NCI-H226 (cell line): ENCODE measurements at places on chromosomes 4 and X.

- DNase-seq, result no peak
Observed at GRCh38 chrX:153869473-153870287, 16.3 kb downstream of the L1CAM start.

DNA sequence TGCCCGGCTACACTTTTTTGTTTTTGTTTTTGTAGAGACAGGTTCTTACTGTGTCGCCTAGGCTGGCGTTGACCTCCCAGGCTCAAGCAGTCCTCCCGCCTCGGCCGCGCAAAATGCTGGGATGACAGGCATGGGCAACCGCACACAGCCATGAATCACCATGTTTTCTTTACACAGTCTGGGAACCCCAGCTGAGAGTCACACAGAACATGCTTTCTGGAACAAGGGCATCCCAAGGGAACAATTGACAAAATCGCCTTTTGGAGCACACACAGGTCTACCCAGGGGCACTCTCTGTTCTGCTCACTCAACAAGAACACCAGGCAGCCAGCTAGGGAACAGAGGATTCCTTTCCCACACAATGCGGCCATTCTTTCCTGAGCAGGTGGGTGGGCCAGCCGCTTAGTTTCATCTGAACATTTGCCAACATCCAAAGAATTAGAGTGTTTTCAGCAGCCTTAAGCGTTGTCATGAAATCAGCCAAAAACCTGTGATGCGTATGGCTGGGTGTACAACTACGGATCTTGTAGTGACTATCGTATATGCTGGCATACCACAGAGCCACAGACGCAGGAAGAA is 15.7 kb downstream of the PRKX start:
- no peak for DNase-seq

DNA sequence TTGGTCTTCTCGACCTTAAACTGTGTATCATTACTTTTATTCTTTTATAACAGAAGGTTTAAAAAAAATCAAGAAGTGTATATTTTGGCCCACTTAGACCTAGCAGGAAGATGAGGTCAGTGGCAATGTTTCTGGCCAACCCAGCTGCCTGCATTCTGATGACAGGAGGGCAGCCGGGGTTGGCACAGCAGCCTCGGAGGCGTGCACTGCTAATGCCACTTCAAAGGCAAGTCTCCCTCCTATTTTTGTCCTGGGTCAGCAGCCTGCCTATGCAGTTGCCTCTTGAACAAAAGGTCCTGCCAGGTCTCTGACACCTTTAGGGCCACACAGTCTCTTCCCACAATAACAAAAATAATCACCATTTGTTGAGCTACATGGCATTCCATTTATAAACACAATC is 89.4 kb upstream of the MYOZ2 start:
- DNase-seq, result no peak

DNA sequence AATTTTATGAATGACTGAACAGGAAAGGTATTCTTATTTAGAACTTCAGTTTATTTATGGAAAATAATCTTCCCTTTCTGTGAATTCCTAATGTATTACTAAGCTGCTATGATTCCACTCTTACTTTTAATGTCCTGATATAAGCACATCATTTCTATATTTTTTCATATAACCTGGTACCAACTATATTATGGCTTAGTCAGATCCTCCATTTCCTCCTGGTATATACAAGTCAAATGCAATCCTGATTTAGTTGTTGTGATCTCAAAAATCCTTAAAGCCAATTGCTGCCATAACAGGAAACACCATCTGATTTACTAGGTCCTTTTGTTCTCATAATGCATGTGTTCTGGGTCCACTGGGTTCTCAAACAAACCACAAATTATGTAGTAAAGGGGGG is 26.8 kb downstream of the TRMT2B start:
- no peak for DNase-seq

DNA sequence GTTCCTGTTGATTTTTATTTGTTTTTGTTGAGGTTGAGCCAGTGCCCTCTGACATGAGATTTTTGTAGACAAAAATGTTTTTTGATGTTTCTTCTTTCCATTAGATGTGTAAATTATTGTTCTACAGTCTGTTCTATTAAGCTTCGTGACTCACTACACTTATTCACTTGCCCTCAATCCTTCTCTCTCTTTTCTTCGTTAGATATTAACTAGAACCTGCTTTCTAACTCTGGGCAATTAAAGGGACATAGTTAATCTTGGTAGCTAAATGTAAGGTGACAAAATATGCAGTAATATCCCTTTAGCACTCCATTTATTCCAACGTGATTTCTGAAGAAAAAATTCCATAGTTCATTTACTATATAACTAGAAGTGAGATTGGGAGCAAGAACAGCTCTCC is 333.9 kb downstream of the PDHA2 start:
- DNase-seq, result no peak
